ENCODE measurements at places on chromosomes 6 and 20. TPM values are rescaled to one million over a fixed set of nuclear protein-coding genes. Genes with fewer than 3 reads are reported as not detected.

Gene PNRC1
- 55.0 TPM for total RNA-seq

Gene MYB
- 2.6 TPM for total RNA-seq

DNA sequence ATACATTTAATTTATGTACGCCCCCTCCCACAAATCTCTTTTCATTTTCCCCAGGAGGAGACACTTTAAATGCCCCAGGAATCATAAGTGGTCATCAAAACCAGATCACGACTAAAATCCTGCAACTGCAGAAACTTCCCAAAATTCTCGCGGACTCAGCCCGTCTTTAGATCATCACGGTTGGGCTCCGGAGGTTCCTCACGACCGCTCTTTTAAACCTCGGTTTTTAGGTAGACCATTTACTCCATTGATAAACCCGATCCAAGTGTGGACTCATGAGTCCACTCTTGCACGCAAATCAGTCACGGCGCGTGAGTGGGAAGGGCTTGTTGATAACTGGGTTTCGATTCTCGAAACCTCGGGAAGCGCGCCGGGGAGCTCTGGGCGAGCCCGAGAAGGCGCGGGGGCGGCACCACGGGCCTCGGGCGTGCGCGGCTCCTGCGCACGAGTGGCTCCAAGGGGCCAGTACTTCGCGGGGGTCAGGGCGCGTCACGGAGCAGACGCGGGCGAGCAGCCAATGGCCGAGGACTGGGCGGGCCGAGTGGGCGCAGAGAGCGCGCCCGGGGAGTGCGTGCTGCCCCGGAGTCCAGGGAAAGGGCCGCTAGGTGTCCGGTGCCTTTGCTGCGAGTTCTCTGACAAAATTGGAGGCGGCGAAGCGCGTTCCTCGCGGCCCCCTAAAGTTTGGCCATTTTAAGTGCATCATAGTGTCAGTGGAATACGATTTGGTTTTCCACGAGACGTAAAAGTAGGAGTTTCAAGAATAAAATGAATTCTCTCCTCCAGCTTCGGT lies 635 bp upstream of the TENT5A start:
- DNase-seq, result peak; percentile 30

- no peak for DNase-seq
Observed at GRCh38 chr6:117174835-117175360, 90.5 kb upstream of the VGLL2 start.

- no peak for DNase-seq
Observed at GRCh38 chr20:62128502-62128901, 6.2 kb downstream of the LSM14B start.

GRCh38 chr6:135438907-135439535 lies 58.5 kb downstream of the AHI1 start:
- no peak for DNase-seq
